ENCODE measurements at places on chromosomes 16 and 17.

- DNase-seq, result no peak
These were observed 156.0 kb upstream of the SALL1 start for GRCh38 chr16:51306886-51307595.

GRCh38 chr16:19419698-19420075, 2.0 kb downstream of the TMC5 start:
- peak; percentile 70 for DNase-seq

- DNase-seq, result peak; percentile 72
These were observed 48.0 kb downstream of the SHCBP1 start for GRCh38 chr16:46573008-46573833.

DNA sequence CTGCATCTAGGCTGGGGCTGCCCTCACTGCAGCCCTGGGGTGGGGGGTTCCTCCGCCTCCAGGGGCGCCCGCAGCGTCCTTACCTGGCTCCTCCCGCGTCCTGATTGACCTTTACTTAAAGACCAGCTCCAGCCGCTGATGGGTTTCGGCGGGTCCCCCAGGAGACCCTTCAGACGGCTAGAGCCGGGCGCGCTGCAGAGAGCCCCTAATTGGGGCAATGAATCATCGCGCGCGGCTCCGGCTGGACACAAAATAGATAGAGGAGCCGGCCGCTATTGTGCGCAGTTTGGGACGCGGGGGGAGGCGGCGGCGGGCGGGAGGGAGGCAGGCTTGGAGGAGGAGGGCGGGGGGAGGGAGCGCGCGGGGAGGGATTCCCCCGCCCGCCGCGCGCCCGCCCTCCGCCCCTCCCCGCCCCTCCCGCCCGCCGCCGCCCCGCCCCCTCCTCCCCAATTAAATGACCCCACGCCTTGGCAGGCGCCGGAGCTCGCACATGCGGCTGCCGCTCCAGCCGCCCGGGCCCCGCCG, 56.5 kb upstream of the CIBAR2 start:
- no peak for DNase-seq

DNA sequence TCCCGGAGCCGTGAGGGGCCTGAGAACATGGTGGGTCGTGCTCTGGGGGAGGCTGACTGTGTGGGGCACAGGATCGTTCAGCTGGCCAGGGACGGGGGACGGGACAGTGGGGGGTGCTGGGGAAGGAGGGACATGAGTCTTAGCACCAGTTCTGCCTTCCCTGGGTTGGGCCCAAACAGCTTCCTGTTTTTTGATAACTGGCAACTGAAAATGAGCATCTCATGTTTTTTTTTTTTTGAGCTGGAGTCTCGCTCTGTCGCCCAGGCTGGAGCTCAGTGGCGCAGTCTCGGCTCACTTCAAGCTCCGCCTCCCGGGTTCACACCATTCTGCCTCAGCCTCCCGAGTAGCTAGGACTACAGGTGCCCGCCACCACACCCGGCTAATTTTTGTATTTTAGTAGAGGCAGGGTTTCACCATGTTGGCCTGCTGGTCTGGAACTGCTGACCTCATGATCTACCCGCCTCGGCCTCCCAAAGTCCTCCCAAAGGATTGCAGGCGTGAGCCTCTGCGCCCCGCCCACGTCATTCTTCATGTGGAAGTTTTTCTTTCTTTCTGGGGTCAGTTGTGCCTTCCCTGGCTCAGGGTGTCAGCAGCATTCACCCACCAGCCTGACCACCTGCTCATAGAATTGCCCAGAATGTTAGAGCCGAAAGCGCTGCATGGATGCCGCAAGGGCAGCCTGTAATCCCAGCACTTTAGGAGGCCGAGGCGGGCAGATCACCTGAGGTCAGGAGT, 6.4 kb downstream of the ASPSCR1 start:
- no peak for DNase-seq

- DNase-seq, result no peak
These were observed 574.4 kb upstream of the SOX9 start for GRCh38 chr17:71546419-71546818.

GRCh38 chr16:50657241-50657640, 23.9 kb downstream of the SNX20 start:
- DNase-seq, result no peak

DNA sequence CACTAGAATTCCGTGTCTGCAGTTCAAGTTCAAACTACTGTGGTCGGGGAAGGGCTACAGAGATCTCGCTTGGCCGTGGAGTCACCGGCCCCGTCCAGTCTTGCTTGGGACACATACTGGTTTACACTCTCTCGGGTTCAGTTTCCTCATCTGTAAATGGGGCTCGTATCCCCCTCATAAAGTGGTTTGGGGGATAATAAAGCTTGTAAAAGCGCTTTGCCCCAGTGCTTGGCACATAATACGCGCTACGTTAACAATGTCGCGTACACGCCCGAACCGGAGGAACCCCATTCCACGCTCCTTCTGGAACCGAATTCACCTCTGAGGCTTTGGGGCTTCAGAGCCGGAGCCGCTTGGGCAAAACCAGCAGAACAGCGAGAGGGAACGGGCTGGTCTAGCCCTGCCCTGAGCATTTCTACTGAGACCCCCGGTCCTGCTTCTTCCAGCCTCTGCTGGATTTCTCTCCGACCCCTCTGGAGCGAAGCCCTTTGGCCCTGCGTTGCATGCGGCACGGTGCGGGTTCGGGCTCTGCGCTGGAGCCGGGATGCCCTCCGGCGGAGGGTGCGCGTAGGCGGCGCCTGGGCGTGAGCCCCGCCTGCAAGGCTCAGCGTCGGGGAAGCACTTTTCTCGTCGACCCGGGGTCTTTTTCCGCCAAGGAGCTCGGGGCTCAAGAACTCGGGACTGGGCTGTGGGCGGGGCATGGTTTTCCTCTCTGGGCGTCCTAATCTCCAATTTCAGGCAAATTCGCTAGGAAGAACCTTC, 26.1 kb upstream of the HOXB13 start:
- DNase-seq, result no peak

- DNase-seq, result no peak
These were observed 59.0 kb upstream of the NKD1 start for GRCh38 chr16:50489182-50489581.

GRCh38 chr16:76959166-76959565, 231.8 kb upstream of the MON1B start:
- no peak for DNase-seq

- no peak for DNase-seq
These were observed 30.8 kb upstream of the RPL38 start for GRCh38 chr17:74172700-74173099.

All from ACHN (cell line).